ENCODE measurements at places on chromosomes 7 and 10.

DNA sequence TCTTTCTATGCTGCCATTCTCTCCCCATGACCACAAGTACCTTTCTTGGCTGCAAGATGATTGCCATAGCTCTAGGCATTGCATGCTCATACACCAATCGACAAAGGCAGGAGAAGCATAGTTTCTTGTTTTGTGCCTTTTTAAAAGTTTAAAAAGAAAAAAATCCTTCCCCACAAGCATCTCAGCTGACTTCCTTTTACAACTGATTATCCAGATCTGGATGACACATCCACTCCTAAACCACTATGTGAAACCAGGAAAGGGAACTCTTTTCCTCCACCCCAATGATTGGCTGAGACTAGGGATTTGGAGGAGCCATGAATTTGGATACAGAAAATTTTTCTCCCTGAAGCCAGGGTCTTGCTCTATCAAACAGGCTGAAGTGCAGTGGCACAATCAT, 14.5 kb upstream of the LRRC4 start:
- peak; percentile 77 for DNase-seq

GRCh38 chr10:23994459-23995046, 214.4 kb upstream of the KIAA1217 start:
- DNase-seq = peak; percentile 23

DNA sequence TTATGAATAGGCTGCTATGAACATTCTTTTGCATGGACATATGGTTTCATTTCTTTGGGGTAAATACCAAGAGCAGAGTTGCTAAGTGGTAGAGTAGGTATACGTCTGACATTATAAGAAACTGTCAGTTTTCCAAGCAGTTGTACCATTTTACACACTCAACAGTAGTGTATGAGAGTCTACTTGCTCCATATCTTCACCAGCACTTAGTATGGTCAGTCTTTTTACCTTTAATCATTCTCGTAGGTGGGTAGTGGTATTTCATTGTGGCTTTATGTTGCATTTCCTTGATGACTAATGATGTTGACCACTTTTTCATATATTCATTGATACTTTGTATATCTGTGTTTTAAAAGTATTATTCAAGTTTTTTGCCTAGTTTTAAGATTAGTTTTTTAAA, 45.1 kb downstream of the POU6F2 start:
- no peak for DNase-seq

- peak; percentile 40 for DNase-seq
Measured at GRCh38 chr10:31819391-31819820, 109.2 kb downstream of the ARHGAP12 start.

- no peak for DNase-seq
Measured at GRCh38 chr10:23439452-23439960, 631 bp downstream of the OTUD1 start.

- DNase-seq = no peak
Measured at GRCh38 chr10:60257767-60258428, 131.8 kb downstream of the ANK3 start.

DNA sequence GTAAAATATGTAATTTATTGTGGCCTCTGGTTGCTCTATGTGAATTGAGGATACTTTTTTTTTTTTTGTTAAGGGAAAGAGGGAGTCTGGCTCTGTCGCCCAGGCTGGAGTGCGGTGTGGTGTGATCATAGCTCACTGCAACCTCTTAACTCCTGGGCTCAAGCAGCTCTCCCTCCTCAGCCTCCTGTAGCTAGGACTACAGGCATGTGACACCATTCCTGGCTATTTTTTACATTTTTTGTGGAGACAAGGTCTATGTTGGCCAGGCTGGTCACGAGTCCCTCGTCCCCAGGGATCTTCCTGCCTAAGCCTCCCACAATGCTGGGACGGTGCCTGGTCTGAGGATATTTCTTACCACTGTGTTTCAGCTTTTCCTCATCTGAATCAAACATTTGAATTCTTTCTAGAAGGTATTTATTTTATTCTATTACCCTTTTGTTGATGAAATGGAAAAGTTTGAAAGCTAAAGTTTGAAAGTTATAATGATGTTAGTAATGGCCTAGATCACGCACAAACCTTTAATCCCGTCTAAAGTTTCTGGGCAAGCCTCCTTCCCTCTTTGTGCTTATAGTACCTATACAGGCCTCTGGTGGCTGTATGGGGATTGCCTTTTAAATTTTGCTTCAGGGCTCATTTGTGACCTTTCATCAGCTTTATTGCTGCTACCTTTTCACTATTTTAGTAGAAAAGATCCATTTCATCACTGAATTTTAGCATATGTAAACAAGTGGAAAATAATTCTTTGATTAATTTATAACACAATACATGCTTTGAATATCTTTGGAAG, 2.0 kb downstream of the IFRD1 start:
- DNase-seq = peak; percentile 35

DNA sequence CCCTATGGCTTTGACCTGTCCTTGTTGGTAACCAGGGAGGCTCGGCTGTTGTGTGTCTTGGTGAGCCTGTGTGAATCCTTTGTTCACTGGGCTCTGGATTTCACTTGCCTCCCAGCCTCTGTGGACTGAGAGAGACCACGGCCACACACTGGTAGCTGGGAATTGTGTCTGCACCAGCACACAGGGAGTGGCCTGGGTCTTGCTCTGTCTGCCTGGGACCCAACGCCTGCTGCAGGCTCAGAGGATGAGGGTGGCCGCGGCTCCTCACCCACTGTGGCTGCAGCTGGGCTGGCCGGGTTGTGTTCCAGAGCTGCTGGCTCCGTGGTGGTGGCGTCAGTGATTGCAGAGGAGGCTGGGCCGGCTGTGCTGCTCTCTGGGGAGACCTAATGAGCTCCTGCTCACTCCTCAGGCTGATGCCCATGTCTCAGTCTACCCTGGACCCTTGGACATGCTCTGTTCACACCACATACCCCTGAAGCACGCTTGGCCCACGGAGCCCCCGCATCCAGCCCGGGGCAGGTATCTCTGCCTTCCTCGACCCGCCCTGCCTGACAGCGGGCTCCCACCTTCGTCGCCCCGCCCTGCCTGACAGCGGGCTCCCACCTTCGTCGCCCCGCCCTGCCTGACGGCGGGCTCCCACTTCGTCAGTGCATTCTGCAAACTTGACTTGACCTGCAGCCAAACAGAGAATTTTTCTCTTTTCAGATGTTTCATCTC, 328.5 kb downstream of the ADARB2 start:
- DNase-seq = no peak

DNA sequence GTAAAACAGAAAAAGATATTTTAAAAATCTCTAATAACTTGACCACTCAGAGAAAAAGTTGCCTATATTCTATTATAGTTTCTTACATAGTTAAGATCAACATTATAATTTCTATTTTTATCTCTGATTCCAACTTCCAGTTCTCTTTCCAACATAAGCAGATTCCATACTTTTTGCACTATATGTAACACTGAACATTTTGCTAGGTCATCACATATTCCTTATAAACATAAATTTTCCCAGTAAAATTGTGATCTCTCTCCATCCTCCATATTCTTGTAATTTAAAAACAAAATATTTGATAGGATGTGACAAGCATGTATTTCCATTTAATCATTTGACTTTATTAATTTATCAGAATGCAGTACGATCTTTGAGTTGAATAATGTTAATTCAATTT, 170.4 kb upstream of the THSD7A start:
- DNase-seq = no peak

- DNase-seq = no peak
Measured at GRCh38 chr7:26447116-26447515, 155.5 kb downstream of the SNX10 start.

GRCh38 chr7:138738114-138738513, 37.0 kb upstream of the SVOPL start:
- DNase-seq = no peak

GRCh38 chr10:50593523-50594376, 30.0 kb downstream of the SGMS1 start:
- peak; percentile 70 for DNase-seq

DNA sequence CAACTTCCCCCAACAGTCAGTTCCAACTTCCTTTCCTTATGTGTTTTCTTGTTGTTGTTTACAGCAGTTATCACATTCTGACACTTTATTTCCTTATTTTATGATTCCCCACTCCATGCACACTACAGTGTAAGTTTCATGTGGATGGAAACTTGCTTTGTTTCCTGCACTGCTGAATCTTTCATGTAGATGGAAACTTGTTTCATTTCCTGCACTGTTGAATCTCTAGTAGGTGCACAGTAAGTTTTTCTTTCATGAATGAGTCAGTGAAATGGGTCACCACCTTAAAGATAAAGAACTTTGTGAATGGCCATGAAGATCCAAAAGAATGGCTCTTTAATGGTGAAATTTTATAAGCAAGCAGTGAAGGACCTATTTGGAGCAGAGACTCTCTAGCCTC, 61.4 kb downstream of the SHOC2 start:
- DNase-seq = no peak

DNA sequence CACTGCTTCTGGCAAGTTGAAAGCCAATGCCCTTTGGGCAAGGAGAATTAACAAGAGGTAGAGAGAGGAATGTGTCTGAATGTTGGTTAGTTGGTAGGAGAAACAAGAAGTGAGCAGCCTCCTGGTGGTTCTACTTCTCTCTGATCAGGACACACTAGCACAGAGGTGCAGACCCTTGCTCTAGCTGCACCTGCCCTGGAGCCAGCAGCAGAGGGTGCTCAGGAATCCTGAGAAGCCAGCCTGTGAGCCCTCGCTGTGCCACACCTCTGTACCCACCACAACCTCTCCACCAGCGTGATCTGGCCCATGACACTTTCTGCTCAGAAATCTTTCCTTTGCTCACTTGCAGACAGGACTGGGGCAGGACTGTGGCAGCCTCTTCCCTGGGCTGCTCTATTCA, 364.7 kb downstream of the RPS24 start:
- DNase-seq = no peak

- DNase-seq = no peak
Measured at GRCh38 chr7:2764621-2765020, 76.6 kb downstream of the AMZ1 start.

DNA sequence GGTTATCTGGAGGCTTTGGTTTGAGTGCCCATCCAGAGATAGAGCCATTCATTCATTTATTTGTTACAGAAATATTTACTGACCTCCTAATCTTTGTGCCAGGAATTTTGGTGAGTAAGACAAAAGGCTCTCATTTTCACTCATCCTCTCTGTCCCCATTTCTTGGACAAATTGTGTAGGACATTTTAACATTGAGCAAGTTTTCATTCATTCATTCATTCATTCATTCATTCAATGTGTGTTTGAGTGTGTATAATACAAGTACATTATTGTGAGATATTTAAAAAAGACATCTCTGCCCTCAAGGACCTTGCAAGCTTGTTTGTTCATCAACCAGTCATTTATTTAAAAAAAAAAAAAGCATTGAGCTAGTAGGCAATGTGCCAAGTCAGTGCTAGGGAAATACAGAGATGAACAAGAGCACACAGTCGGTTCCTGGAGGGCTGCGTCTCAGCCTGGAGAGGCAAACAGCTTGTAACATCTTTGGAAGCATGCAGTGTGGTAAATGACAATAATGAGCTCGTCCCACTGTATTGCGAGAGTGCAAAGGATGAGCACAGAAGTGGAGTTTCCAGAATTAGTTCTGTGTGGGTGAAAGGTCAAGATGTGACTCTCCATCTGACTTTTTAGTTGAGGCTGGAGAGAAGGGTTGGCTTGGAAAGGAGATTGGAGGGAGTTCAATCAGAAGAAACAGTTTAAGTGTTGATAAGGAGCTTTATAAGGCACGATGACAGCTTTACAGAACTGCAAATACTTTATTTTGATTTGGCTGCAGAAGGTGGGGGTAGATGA, 50.5 kb upstream of the HBP1 start:
- DNase-seq = peak; percentile 52

DNA sequence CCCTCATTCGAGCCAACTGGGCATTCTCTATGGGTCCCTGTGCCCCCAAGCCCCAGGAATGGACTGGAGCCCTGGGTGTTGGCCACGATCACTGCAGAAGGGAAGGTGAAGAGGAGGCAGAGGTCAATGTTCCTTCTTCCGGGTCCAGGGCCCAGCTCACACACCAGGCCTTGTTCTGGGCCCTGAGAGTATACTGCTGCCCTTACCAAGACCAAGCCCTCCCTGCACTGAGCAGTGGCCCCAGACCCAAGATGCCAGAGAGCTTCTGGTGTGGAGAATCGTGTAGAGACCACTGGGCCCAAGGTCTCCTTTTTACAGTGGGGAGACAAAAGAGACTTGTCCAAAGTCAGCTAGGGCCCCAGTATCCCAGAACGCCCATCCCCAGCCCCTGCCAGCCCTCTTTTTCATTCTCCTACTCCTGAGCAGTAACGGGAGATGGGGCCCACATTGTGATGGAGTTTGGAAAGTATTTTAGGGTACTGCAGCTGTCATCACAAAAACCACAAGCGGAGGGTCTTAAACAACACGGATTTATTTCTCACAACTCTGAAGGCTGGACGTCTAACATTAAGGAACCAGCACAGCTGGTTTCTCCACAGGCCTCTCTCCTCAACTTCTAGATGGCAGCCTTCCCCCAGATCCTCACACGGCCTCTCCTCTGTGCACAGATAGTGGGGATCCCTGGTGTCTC, 79.4 kb downstream of the PDGFA start:
- DNase-seq = no peak

DNA sequence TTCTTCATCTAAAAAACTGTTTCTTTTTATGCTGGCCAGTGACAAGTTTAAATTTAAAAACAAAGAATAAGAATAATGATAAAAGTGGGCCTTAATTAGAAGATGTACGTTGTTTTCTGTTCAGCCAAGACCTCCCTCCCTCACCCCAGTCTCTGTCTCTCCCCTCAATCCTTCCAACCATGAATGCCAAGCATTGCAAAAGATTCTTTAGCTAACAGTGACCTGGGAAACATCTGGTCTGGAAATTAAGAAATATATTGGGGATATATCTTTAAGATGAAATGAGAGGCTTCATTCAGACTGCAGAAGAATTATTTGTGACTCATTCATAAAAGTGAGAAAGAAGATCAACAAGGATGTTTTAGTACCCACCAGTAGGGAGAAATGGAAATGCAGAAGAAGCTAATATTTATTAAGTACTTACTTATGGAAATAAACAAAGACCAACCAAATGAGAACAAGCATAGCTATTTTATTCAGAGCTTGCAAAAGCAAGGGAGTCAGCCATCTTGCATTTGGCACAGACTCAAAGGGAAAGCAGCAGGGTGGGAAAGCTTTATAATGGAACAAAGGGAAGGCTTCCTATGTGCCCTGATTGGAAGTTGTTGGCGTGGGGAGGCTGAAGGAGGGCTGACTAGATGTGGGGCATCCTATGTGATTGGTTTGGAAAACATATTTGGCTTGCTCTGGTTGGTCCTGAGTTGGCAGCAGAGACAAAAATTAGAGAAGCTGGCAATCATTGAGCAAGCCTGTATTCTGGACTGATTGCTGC, 595.4 kb upstream of the GHITM start:
- DNase-seq = no peak

DNA sequence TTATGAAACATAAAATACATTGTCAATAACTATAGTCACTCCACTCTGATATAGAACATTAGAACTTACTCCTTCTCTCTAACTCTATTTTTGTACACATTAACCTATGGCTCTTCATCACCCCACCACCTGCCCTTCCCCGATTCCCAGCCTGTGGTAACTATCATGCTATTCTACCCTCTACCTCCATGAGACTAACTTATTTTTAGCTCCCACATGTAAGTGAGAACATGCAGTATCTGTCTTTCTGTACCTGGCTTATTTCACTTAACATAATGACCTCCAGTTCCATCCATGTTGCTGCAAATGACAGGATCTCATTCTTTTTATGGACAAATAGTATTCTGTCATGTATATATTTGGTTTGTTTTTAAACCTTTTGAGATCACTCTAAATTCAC, 8.8 kb upstream of the NOD1 start:
- no peak for DNase-seq

GRCh38 chr7:44280636-44280992, 44.8 kb downstream of the CAMK2B start:
- no peak for DNase-seq

GRCh38 chr7:51367614-51367968, 51.0 kb upstream of the COBL start:
- no peak for DNase-seq

Data from foreskin melanocyte (primary cell).